T-helper 1 cell (primary cell): ENCODE measurements at places on chromosomes 4 and X.

GRCh38 chr4:60605646-60606354 lies 594.3 kb upstream of the ADGRL3 start:
- DNase-seq: no peak

DNA sequence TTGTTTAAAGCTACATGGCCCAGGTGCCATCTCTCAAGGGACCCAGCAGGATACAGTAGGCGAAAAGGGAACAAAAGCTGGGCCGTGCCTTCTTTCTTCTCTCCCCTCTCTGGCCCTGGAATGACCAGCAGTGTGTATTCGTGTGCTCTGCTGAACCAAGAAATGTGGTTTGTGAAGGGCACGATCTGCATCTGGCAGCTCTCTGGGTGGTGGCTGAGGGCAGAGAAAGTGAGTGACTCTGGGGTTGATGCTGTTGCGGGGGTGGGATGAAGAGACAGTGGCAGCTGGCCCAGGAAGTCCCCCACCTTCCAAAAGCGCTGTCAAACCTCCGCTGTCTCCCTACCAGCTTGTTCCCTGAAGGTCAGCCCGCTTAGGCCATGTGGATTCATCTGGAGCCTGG lies 88.3 kb downstream of the CLDN34 start:
- no peak for DNase-seq

- DNase-seq: no peak
Observed at GRCh38 chr4:165609653-165610052, 230.8 kb downstream of the CPE start.

DNA sequence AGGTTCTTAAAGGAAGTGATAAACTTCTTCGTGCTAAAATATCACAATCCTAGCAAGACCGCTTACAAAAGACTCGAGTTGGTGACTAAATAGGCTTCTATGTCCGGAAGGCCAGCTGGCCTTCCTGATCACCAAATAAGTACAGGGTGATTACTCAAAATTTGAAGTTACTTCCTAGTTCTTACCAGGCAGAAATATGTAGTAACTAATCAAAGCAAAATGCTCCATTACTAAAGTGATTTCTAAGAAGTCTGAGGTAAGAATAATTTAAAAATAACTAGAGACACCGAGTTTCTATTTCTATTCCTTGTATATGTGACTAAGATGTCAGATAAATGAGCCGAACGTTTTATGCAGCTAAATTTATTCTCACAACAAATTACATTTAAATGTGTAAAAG lies 62.2 kb downstream of the NSUN7 start:
- no peak for DNase-seq

GRCh38 chrX:9023293-9023692 lies 10.6 kb downstream of the FAM9B start:
- no peak for DNase-seq

- no peak for DNase-seq
Observed at GRCh38 chr4:169342159-169342860, 71.6 kb upstream of the SH3RF1 start.

- no peak for DNase-seq
Observed at GRCh38 chr4:135515295-135515694, 1313.7 kb upstream of the PABPC4L start.

GRCh38 chrX:48498374-48498809 lies 10.4 kb upstream of the PORCN start:
- DNase-seq: no peak

GRCh38 chr4:122588453-122589238 lies 32.2 kb downstream of the IL21 start:
- DNase-seq: no peak
